NCI-H446 treated with DMSO at 0.1 percent for 48 hours (cell line): ENCODE measurements at places on chromosomes 6 and 20.

DNA sequence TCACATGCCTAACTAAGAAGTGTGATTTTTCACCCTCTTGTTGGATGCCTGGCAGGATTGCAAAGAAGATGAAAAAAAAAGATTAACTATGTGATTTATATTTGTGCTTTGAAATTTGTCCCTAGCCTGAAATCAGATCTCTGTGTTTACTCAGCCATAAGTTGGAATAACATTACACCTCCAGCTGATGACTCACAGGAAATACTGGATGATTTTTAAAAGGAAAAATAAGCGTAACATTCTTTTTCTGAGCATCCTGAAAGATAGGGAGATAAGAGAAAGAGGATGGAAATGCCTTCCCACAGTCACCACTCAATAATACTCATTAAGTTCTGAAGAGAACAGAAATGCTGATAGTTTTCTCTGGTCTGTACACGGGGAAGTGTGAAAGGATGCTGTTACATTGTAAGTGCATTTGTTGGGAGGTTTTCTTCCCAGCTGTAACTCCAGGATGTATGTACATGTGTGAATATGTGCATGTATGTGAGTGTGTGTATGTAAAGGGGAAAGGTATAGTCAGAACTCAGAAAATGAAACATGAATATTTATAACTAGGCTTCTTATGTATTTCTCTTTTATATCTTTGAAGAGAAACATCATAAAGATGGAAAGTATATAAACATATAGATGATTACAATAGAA, 37.4 kb upstream of the RIPPLY2 start:
- DNase-seq = no peak

DNA sequence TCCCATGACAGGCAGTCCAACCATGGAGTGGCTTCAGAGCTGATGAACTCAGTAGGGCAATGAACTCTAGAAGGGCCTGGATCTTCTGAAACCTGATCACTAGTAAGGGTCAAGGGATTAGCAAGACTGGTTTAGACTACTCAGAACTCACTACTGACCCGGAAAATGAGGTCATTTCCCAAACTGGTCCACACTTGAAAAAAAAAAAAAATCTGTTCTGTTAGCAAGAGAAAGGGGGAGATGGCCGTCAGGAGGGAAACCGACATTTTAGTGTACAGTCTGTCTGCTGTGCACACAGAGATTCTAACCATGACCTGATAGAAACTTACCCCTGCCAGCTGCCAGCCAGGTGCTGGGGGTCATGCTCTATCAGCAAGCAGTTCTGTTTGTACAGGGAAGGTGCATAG, 262.4 kb upstream of the AGPAT4 start:
- DNase-seq = no peak

GRCh38 chr6:14728396-14729024, 517.4 kb upstream of the JARID2 start:
- DNase-seq = no peak

DNA sequence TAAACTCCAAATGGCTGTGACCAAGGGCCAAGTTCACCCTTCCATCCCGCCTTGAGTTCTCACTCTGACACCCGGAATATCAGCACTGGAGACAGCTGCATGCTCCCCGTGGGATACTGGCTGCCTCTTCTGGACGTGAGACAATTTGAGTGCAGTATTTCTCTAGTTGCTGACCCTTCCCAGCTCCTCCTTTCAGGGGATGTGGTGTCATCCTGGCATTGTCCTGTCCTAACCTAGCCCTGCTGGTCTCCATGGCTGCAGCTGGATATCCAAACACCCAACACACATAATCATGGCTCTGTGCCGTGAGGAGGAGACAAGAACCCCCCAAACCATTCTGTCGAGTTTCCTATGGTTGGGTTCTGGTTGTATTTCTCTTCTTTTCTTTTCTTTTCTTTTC, 82.6 kb downstream of the PAX1 start:
- DNase-seq = no peak

- no peak for DNase-seq
Measured at GRCh38 chr20:63022501-63022900, 15.7 kb upstream of the BHLHE23 start.

DNA sequence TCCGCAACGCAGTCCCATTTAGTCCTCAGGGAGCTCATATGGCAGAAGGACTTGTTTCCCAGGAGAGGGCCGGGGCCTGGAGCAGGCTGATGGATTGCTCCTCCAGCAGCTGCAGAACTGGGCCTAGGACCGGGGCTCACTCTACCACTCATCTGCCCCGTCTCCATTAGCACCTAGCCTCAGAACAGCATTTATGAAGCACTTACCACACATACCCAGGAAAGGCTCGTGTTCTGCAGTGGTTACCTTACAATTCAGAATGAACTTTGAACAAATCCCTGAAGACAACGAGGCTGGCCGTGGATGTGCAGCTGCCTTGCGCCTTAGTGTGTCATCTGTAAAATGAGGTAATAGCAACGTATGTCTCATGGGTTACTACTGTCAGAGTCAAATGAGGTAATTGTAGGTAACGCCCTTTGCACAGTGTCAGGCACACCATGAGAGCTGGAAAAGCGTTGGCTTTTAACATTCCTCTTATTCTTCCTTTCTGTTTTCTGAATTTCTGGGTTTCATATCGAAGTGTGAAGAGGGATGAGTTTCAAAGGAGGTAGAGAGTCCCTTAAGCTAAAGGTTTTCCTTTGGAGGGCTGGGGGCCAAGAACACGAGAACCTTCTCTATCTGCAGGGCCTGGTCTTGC, 46.3 kb upstream of the CD93 start:
- DNase-seq = no peak

DNA sequence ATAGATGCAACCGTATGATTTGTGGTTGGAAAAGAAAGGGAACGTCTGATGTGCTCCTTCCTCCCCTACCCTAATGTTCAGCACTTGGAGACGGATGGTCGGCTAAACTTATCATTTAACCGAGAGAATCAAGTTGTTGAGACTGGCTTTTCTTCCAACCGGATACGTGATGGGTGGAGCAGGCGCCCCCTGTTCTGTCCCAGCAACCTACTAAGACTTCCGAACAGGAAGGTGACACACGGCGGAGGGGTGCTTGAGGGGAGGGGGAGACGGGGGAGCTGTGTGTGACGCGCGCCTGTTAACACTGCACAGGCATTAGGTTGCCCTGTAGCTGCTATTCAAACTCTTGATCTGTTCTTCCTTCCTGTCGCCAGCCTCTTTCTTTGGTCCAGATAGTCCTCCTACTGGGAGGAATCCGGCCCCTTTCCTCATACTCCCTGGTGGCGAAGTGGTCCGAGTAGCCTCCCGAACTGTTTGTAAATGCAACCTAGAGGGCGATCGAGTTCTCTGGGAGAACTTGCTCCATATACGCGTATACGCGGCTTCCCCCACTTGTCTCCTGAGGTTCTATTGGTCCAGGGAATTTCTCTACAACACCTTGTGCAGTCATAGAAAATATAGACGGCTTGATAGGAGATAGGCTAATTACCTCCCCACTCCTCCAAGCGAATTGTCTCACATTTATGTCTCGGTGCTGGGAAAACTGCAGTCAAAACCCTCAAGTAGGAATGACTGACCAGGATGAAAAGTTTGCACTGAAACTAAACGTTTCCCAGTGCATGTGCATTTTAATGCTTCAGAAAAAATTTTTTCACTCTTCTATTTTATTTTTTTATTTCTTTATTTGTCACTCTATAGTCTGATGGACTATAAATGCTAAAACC, 126.0 kb upstream of the SLC2A12 start:
- peak; percentile 25 for DNase-seq

GRCh38 chr6:23388086-23388783, 737.8 kb upstream of the NRSN1 start:
- no peak for DNase-seq

- DNase-seq = no peak
Measured at GRCh38 chr6:37429352-37429750, 3.7 kb upstream of the CMTR1 start.

- no peak for DNase-seq
Measured at GRCh38 chr6:25042536-25042935, 106.8 kb upstream of the RIPOR2 start.

- DNase-seq = no peak
Measured at GRCh38 chr20:20261159-20261558, 106.7 kb upstream of the INSM1 start.

DNA sequence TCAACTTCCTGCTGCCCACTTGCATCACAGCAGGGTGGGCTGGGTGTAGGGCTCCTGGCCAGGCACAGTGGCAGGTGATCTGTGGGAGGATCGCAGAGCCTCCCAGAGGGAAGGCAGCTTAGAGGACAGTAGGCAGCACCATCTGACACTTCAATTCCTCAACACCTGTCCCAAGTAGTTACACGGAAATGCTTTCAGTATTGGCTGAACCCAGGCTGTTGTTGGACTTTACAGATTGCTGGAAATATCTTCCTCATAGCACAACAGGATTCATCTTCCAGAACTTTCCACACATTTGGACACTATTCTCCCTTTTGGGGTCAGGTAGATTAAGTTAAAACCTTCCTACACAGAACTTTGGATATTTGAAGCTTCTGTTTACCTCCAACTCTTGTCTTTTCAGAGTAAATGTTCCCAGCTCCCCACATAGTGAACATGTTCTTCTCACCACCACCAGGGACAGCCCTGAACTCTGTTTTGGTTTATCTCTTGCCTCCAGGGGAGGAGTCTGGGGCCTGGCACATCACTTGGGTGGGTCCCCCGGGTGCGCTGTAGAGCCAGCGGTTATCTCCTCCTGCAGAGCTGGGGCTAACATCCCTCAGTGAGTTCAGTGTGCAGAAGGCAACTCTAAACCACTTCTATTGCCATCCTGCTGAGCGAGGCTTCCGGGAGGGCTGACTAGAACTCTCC, 3.5 kb upstream of the SLC22A2 start:
- DNase-seq = no peak

- DNase-seq = peak; percentile 56
Measured at GRCh38 chr6:160992061-160992979, 751 bp downstream of the MAP3K4 start.

GRCh38 chr20:1941226-1941625, 46.0 kb downstream of the SIRPA start:
- DNase-seq = no peak

GRCh38 chr6:34522761-34523160, 33.4 kb downstream of the SPDEF start:
- DNase-seq = no peak

DNA sequence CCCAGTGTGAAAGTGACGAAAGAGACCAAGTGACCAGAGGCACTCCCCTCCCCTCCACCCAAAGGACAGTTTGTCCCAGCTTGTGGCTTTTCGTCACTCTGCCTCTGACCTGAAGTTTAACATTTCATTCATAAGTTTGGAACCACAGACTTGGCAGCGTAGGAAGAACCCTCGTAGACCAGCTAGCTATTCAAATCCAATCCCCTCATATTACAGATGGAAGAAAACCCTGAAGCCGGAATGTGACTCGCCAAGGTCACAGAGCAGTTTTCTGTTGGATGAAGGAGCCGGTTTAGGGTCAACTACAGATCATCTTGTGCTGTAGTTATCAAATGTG, 3.9 kb upstream of the SYS1 start:
- no peak for DNase-seq

DNA sequence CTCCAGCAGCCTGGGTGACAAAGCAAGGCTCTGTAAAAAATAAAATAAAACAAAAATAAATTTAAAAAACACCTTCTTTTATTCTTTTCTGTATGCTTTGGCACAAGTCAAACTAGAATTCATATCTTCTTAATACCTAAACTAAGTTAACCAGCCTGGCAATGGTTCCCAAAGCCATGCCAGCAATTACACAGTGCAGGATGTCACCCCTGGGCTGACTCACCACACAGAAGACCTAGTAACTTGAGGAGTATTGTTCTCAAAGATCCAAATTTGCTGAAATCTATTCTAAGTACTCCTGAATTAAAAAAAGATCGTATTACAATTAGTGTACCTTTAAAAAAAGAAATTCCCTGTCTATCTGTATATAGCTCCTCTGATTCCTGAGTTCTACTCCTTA, 162.7 kb upstream of the SGK1 start:
- no peak for DNase-seq

DNA sequence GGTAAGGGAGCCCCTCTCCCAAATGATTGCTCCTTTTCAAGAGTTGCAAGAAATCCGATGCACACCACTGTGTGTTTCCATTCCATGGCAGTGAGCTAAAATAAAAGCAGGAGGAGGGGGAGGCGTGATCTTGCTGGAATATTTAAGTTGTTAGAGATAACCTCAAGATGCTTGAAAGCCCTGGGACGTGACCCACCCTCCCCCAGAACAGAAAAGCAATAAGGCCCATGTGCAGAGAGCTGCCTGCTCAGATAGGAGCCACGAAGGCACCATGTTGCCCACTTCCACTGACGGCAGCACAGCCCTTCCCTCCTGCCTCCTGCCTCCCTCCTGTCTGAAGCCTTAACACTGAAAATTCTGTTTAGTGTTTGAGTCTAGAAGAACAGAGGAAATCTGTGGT, 432.6 kb upstream of the CDH4 start:
- DNase-seq = no peak

GRCh38 chr6:16238963-16239797, 793 bp downstream of the GMPR start:
- peak; percentile 44 for DNase-seq

- no peak for DNase-seq
Measured at GRCh38 chr6:34090935-34091334, 55.0 kb downstream of the GRM4 start.

GRCh38 chr6:111780393-111780792, 92.9 kb downstream of the FYN start:
- DNase-seq = no peak

- no peak for DNase-seq
Measured at GRCh38 chr6:79571030-79571367, 33.8 kb upstream of the LCA5 start.

GRCh38 chr6:130432838-130433237, 67.0 kb downstream of the TMEM200A start:
- DNase-seq = no peak

- DNase-seq = no peak
Measured at GRCh38 chr6:14275493-14275851, 157.9 kb downstream of the CD83 start.

- no peak for DNase-seq
Measured at GRCh38 chr6:15107644-15108382, 138.1 kb upstream of the JARID2 start.

GRCh38 chr20:745683-746301, 22.5 kb downstream of the SLC52A3 start:
- no peak for DNase-seq

GRCh38 chr6:14550822-14551221, 433.2 kb downstream of the CD83 start:
- DNase-seq = no peak

- DNase-seq = peak; percentile 7
Measured at GRCh38 chr6:75204217-75204958, 1.5 kb downstream of the COL12A1 start.

GRCh38 chr20:49510562-49511122, 28.2 kb upstream of the KCNB1 start:
- DNase-seq = no peak

DNA sequence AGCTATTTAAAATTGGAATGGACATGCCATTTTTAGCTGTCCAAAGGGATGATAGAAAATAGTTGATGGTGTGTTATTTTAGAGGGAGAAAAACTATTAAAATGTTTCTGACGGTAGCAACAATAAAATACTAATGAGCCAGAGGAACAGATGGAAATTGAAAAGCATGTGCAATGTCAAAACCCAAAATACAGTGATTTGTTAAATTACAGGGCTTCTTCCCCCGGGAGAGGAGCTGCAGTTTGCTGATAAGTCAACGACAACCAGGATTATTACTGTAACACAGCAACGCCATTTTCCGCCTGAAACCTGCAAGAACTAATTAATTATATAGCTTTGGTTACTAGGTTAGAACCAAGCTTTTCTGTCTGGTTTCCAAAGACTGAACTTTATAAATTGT, 179.6 kb upstream of the SPTLC3 start:
- no peak for DNase-seq

GRCh38 chr6:129134535-129134934, 251.6 kb downstream of the LAMA2 start:
- DNase-seq = no peak

GRCh38 chr6:169978615-169979161, 227.3 kb downstream of the ERMARD start:
- DNase-seq = no peak
